ENCODE measurements at places on chromosomes 11 and 22.

DNA sequence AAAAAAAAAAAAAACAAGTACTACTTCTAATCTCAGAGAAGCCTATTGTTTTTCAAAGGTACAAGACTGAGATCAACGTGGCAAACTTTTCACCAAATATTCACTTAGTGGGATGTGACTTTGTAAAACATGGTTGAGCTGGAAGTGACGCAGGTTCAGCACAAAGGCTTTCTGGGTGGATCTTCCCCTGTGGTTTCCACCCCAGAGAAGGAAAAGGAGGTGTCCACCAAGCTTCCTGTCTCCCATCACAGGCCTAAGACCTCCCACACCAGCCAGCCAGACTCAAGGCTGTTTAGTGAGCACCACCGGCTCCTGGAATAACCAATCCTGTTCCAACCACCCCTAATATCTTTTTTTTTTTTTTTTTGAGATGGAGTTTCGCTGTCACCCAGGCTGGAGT lies 5.7 kb downstream of the TMEM184B start:
- no peak for DNase-seq

- DNase-seq = peak; percentile 70
These were observed 3.8 kb downstream of the APOL3 start for GRCh38 chr22:36156515-36157419.

DNA sequence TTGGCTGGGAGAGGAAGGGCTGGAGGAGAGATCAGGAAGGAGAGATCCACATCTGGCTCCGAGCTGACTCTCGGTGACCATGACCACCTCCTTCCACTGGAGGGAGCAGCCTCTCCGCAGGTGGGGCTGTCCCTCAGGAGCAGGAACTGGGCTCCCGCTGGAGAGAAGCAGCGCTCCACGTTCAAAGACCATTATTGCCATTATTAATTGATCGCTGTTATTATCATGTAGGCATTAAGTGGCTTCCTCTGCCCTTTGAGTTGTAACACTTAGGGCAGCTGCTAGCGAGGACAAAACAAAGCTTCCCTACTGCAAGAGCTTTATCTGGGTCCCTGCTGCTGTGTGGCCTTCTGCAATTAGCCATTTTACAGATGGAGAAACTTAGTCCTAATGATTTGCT lies 251.9 kb downstream of the ST3GAL4 start:
- DNase-seq = peak; percentile 1

- DNase-seq = no peak
These were observed 15.6 kb upstream of the JAM3 start for GRCh38 chr11:134052988-134053945.

- DNase-seq = no peak
These were observed 251.3 kb downstream of the SBF2 start for GRCh38 chr11:10042699-10043098.

DNA sequence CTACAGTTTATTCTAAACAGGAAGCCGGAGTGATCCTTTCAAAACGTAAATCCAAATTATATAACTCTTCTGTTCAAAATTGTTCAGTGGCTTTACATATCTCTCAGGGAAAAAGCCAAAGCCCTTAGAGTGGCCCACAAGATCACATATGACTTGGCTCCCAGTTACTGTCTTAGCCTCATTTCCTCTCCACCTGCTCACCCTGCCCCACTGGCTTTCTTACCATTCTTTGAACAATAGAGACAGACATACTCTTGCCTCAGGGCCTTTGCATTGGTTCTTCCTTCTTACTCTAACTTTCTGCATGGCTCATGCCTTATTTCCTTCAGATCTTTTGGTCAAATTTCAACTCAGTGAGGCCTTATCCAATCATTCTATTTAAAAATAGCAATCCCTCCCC lies 52.1 kb downstream of the STIM1 start:
- DNase-seq = no peak

DNA sequence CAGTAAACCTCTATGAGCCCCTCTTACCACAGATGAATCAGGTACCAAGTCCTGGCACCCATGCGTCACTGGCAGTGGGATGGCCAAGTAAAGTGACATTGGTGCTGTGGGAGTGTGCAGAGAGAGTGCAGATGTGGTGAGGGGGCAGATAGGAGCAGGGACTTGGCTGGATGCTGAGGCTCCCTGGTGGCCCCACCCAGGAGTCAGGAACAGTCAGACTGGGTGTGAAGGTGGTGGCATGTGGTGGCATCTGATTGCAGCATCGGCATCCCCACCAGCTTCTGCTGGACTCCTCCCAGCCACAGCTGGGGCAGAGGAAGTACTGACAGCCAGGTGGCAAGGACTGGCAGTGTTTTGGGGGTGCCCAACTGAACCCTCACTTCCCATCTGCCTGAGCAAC lies 11.4 kb downstream of the DGAT2 start:
- no peak for DNase-seq

GRCh38 chr11:952406-953385 lies 27.0 kb downstream of the AP2A2 start:
- no peak for DNase-seq

DNA sequence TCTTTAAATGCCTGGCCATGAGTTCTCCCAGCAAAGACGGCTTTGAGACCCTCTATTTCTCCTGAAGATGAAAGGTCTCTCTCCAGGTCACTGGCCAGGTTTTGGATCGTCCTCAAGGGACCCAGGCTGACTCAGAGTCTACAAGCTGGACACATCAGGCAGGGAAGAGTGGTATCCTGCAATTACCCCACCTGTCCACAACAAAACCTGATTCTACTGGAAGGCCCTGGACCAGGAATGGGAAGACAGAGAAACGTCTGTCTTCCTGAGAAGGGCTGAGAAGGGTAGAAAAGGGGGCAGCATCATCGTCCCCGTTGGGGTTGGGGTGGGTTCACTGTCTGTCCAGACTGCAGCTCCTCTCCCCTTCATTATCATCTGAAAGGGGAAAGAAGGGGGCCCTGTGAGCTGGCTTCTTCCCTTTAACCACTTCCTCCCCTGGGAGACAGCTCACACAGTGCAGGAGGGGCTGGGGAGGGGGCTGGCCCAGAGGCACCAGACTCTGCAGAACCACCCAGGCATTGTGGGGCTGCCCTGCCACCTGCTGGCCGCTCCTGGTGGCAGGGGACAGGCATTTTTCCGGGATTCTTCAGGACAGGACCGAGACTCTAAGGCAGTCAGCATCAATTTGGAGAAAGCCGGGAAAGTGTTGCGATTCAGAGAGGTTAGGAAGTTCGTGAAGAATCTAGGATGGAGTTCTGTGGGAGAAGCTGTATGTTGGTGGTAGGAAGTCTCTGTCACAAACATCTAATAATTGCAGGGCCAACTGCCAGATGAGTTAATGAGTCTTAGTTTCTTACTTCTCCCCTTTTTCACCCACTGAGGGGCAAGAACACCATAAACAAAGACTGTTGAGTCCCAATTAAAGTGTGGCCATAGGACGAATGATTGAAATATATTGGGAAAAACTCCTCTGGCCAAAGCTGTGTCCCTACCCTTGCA lies 57.6 kb downstream of the SYN3 start:
- DNase-seq = peak; percentile 21

DNA sequence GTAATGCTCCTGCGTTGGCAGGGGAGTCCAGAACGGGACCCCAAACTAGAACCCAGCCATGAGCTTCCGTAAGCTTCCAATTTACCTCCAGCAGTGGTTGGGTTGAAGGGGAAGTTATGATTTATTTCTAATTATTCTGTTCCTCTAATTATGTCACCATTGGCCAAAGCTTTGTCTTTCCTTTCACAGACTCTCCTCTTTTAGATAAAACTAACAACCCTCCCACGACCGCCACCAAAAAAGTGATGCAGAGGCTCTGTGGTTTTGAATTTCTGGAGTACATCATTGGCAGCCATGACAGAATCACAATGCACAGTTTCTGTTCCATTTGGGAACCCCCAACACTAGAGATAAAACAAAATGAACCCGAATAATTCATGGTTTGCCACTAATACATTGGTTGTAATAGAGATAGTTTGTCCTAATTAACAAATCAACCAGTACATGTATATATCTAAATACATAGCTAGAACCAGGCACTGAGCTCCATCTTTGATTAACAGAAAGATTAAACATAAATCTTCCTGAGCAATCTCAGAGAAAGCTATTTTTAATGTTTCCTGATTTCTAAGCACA lies 64.3 kb downstream of the ETS1 start:
- DNase-seq = no peak

- DNase-seq = no peak
These were observed 234.7 kb downstream of the INSC start for GRCh38 chr11:15349413-15349812.

DNA sequence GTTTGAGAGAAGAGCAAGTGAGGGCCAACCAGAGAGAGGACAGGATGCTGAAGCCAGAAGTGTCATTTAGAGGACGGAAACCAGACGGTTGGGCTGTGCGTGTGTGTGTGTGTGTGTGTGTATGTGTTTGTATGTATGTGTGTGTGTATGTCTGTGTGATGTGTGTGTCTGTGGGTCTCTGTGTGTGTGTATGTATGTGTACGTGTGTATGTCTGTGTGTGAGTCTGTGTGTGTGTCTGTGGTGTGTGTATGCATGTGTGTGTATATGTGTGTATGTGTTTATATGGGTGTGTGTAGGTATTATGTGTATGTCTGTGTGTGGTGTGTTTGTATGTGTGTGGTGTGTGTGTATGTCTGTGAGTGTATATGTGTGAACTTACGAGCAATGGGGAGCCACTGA lies 77.7 kb upstream of the EIF3D start:
- no peak for DNase-seq

- DNase-seq = no peak
These were observed 44.0 kb downstream of the KIAA1671 start for GRCh38 chr22:24996420-24996952.

- DNase-seq = no peak
These were observed 11.6 kb downstream of the TOLLIP start for GRCh38 chr11:1297576-1298473.
